Hematopoietic multipotent progenitor cell treated with erythropoietin and hydrocortisone succinate and interleukin-3 and kit ligand, for 17 days (in vitro differentiated cells): ENCODE measurements at places on chromosomes 6 and 20.

- DNase-seq: no peak
These were observed 33.5 kb downstream of the TPBG start for GRCh38 chr6:82396964-82397751.

- no peak for DNase-seq
These were observed 5.3 kb upstream of the OSBPL2 start for GRCh38 chr20:62232770-62233645.

DNA sequence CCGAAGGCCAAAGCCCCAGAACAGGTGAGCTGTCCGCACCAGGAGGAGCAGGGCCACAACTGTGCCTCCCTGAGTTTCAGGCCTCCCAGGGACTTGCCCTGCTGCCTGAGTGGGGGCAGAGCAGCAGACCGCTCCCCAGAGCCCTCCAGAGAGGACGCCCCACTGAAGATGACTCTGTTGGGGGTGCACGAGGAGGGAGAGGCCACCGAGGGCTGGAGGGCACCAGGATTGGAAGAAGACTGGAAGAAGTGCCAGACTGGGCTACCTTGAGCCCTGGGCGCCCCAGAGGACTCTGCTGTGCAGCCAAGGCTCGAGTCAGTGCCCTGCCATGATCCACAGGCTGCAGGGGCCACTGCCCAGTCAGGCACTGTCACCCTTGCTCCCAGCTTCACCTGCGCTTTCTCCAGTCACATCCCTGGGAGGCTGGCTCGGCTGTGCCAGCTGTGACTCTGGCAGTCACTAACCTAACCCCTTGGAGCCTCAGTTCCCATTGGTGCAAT, 11.3 kb downstream of the CST7 start:
- no peak for DNase-seq

GRCh38 chr6:115945306-115945705, 115.4 kb downstream of the FRK start:
- DNase-seq: no peak

DNA sequence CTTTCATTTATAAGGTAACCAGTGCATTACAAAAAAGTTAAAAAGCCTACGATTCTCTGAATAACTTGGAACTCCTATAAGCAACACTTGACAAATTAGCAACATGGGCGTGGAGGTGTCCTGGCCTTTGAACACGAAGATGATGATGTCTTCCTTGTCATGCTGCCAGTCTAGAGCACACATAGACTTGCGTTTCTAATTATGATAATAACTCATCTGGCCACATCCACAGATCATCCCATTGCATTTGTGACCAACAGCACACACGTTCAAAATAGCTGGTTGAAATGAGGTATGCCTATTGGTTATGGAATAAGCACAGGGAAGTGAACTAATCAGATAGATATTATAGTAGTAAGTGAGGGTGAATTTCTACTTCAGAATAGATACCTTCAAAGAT, 608.9 kb downstream of the PRKN start:
- DNase-seq: no peak

DNA sequence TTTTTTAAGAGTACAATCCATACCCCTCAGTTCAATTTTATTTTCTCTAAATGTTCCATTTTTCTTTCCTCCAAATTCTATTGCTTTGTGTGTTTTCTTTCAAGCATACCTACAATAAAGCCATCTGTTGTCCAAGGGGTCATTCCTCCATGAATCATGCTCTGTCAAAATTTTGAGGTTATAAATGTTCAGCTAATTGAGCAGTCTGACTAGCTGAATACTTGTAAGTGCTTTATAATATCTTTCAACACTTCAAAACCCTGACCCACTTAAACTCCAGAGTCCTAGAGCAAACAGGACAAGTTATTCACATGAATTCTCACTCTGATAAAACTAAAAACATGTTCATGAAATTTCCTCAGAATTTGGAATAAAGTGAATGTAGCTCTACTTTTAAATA, 33.4 kb upstream of the EYA4 start:
- DNase-seq: no peak

DNA sequence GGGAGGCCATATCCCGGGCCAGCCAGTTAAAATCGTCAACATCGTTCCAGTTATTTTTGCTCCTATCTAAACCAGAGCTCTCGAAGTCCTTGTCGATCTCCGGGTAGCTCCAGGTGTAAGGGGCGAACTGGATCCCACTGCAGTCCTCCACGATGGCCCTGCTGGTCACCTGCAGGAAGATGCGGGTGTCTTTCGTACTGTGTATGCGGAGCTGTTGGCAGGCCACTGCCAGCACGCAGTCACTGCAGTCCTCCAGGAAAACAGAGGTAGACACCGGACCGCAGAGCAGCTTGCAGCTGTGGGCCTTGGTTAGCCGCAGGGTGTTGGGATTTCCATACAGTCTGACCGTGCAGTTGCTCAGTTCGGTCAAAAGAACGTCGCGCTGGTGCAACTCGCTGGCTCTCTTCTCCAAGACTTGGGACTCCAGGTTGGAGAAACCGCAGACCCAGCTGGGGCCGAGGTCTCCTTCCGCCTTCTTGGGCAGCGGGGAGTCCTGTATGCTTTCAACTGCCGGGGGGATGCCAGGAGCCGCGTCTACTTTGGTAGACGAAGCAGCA, 742 bp downstream of the TBCC start:
- peak; percentile 42 for DNase-seq

GRCh38 chr6:33683051-33683571, 28.4 kb downstream of the UQCC2 start:
- no peak for DNase-seq

DNA sequence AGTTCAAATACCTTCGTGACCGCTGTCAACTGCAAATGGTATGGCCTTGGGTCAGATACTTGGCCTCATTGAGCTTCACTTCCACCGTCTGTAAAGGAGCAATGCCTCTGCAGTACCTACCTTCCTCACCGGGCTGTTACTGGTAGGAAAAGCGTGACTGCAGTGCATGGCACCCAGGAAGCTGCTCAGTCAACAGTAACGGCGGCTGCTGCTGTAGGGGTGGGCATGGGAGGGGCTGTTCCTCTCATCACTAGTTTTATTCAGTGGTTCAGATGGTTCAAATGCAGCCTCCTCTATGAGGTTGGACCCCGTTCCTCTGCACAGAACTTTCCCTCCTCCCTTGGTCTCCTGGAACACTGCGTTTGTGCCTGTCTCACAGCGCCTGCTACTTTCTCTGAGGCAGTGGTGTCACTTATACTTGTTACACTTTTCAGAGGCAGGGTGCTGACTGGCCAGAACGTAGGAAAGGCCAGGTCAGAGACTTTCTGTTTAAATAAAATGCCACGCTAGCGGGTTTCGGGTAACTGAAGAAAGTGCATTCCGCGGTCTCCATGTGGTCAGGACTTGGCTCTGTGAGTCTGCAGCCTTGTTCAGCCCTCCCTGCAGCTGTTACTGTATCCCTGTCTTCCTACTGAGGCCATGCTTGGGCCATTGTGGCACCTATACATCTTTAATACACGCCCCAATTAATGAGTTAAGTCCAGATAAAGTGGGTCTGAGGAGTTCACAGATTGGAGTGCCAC, 279.6 kb downstream of the NRN1 start:
- no peak for DNase-seq

- no peak for DNase-seq
These were observed 354.4 kb downstream of the FRK start for GRCh38 chr6:115706324-115706723.

DNA sequence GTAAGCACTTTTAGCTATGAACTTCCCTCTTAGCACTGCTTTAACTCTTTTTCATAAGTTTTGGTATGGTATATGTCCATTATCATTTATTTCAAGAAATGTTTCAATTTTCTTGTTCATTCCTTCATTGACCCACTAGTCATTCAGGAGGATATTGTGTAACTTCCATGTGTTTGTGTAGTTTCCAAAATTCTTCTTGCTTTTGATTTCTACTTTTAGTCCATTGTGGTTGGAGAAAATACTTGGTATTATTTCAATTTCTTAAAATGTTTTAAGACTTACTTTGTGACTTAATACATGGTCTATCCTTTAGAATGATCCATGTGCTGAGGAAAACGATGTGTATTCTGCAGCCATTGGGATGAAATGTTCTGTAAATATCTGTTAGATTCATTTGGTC, 176.5 kb downstream of the CENPW start:
- no peak for DNase-seq

DNA sequence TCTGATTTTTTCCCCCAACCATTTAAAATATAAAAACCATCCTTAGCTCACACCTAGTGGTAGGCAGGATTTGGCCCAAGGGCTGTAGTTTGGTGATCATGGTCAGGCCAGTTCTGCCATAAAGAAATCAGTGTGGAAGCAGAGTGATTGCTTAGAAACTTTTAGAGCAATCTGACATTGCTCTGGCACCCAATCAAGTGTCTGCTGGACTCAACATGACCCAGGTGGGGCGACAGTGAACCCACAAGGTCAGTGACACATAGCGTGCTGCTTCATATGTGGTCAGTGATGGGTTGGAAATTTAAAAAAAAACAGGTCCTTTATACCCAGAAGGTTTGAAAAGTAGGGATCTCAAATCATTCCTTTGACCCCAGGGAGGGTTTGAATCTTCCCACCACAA, 107.9 kb downstream of the BANF2 start:
- DNase-seq: no peak

- DNase-seq: no peak
These were observed 3.6 kb upstream of the ADGRG6 start for GRCh38 chr6:142297996-142298753.

DNA sequence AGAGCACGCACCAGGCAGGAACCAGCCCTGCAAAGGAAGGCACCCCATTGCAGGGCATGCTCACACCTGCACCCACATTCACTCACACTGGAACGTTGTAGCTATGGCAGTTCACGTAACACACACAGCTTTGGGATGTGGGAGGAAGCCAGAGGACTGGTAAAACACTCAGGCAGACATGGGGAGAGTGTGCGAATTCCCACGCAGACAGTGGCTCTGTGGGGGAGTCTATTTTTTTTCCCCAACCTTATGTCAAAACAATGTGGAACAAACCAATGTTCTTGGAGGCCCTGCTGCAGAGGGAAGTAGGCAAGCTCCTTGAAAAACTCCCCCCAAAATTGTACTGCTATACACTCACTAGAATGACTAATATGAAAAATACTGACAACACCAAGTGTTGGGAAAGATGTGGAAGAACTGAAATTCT, 91.0 kb downstream of the PPP1R14C start:
- DNase-seq: no peak

- no peak for DNase-seq
These were observed 197.4 kb downstream of the ESR1 start for GRCh38 chr6:152004896-152005295.

- DNase-seq: no peak
These were observed 169.4 kb downstream of the ZDHHC14 start for GRCh38 chr6:157550114-157550989.

- DNase-seq: no peak
These were observed 1.1 kb downstream of the OSBPL2 start for GRCh38 chr20:62239278-62239879.

DNA sequence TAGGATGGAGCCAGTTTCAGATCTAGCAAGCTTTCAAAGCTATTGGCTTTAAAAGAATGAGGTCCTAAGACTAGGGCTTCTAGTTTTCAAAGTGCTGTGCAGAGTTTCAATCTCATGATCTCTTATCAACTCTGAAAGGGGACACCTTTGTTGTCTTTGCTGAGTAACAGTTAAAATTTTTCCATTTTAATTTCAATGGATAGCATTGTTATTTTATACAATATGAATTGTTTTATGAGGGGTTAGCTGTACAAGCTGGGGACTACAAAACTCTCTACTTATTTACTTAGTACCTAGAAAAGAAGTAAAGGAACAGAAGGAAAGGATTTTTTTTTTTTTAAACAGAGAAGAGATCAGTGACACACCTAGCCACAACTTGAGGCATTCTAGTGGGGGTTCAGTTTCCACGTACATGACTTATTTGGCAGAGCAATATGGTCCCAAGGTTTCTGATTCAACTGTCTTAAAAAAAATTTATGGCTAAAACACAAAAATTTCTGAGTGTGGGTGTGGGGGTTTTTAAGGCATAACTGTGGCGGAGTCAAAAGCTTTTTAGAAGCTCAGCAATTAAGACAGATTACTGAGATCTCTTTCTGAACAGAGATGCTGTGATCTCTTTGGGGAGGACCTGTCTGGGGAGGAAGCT, 46.1 kb upstream of the JAG1 start:
- DNase-seq: no peak

- no peak for DNase-seq
These were observed 135.5 kb downstream of the PAX1 start for GRCh38 chr20:21840991-21841390.

GRCh38 chr6:165743366-165743898, 80.4 kb upstream of the PDE10A start:
- DNase-seq: no peak
